ENCODE measurements at places on chromosomes 2 and 18.

GRCh38 chr2:124034265-124034664, 9.2 kb downstream of the CNTNAP5 start:
- DNase-seq = no peak

GRCh38 chr2:152790883-152791282, 72.5 kb downstream of the ARL6IP6 start:
- DNase-seq = no peak

GRCh38 chr18:52435301-52435700, 95.3 kb downstream of the DCC start:
- DNase-seq = no peak

- DNase-seq = no peak
Measured at GRCh38 chr2:186199029-186199428, 287.0 kb upstream of the ZC3H15 start.

- DNase-seq = no peak
Measured at GRCh38 chr2:29063646-29064345, 10.5 kb downstream of the PCARE start.

DNA sequence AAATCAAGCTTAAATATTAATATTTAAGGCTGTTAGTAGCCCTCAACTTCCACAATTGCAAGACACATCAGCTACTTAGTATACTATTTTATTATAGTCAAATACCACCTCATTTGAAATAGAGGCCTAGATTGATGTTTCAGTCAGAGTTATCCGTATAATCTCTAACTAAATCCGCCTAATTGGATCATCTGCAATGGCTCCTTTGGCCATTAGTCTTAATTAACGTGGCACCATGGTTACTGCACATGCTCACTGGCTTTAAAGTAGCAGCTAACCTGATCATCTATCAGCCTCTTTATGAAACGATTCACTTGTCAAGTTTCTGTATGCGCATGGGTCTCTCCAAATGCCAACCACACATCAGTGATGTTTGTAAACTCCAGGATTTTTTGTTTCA, 112.3 kb downstream of the COLEC12 start:
- no peak for DNase-seq

DNA sequence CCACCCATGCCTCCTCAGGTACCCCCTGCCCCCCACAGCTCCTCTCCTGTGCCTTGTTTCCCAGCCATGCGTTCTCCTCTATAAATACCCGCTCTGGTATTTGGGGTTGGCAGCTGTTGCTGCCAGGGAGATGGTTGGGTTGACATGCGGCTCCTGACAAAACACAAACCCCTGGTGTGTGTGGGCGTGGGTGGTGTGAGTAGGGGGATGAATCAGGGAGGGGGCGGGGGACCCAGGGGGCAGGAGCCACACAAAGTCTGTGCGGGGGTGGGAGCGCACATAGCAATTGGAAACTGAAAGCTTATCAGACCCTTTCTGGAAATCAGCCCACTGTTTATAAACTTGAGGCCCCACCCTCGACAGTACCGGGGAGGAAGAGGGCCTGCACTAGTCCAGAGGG, 803 bp upstream of the DES start:
- DNase-seq = no peak
